ENCODE measurements at places on chromosomes 12 and 14. TPM values are rescaled to one million over a fixed set of nuclear protein-coding genes. Genes with fewer than 3 reads are reported as not detected.

The ARMH4 gene
- total RNA-seq: 0.30 TPM

The KRT4 gene
- total RNA-seq: 3.5 TPM

The OTX2 gene
- total RNA-seq: not detected

The LRTM2 gene
- total RNA-seq: not detected

The INHBC gene
- total RNA-seq: not detected

The PMEL gene
- 1.4 TPM for total RNA-seq

The OASL gene
- 7.3 TPM for total RNA-seq

The AQP5 gene
- total RNA-seq: not detected

The FAM181A gene
- not detected for total RNA-seq

The TDRD9 gene
- not detected for total RNA-seq

The RAB3IP gene
- total RNA-seq: 9.6 TPM

The CHGA gene
- total RNA-seq: 1.3 TPM

The BMP4 gene
- total RNA-seq: 3.3 TPM

The ANKRD33 gene
- total RNA-seq: 0.24 TPM

The TMPRSS12 gene
- total RNA-seq: not detected

The DLGAP5 gene
- total RNA-seq: 42.0 TPM

The SMCO2 gene
- total RNA-seq: not detected

The PTCSC3 gene
- not detected for total RNA-seq

The MAP3K9 gene
- 4.7 TPM for total RNA-seq

The PLCZ1 gene
- total RNA-seq: not detected

The WSCD2 gene
- not detected for total RNA-seq

The RPL41 gene
- total RNA-seq: 5,583 TPM

The CCDC197 gene
- total RNA-seq: not detected

The CMA1 gene
- not detected for total RNA-seq

The FAM222A gene
- total RNA-seq: 3.8 TPM

The IKZF4 gene
- 3.4 TPM for total RNA-seq

The PFDN5 gene
- 587 TPM for total RNA-seq

The PDE3A gene
- 3.9 TPM for total RNA-seq

The BEST3 gene
- total RNA-seq: 2.7 TPM

The KRT83 gene
- 2.5 TPM for total RNA-seq

The SERPINA5 gene
- 0.33 TPM for total RNA-seq

The RTN1 gene
- total RNA-seq: not detected

The SLC16A7 gene
- 0.21 TPM for total RNA-seq

The IQSEC3 gene
- total RNA-seq: not detected

The ZDHHC22 gene
- 0.11 TPM for total RNA-seq

The TMX1 gene
- 40.0 TPM for total RNA-seq

The WIF1 gene
- total RNA-seq: not detected

The STAB2 gene
- total RNA-seq: not detected

The TRHDE gene
- total RNA-seq: 0.09 TPM

The METTL1 gene
- 68.7 TPM for total RNA-seq

The ALKBH1 gene
- total RNA-seq: 17.0 TPM

The SMAGP gene
- 22.2 TPM for total RNA-seq

The BATF gene
- total RNA-seq: not detected

The TAPBPL gene
- total RNA-seq: 5.2 TPM

The SELPLG gene
- total RNA-seq: 0.95 TPM

The TCL1B gene
- not detected for total RNA-seq

The TIMM9 gene
- 73.7 TPM for total RNA-seq

The ZNF664 gene
- 62.1 TPM for total RNA-seq

The RNF212B gene
- total RNA-seq: not detected

The DACT1 gene
- total RNA-seq: 0.44 TPM

The TAS2R10 gene
- total RNA-seq: not detected

The CRIP2 gene
- 166 TPM for total RNA-seq

The PLEK2 gene
- 28.3 TPM for total RNA-seq

The LTB4R gene
- total RNA-seq: 3.7 TPM

The SRGAP1 gene
- 11.5 TPM for total RNA-seq

The TMEM132D gene
- total RNA-seq: not detected

The B3GNT4 gene
- 0.80 TPM for total RNA-seq

The AQP2 gene
- not detected for total RNA-seq

The PA2G4 gene
- 323 TPM for total RNA-seq

All from A549 treated with RU486 at 1 μM for 4 hours (cell line).